ENCODE measurements at places on chromosomes 6 and 20. TPM values are rescaled to one million over a fixed set of nuclear protein-coding genes. Genes with fewer than 3 reads are reported as not detected.

ABHD16B gene
- not detected for total RNA-seq

FAM209B gene
- total RNA-seq = 0.45 TPM

ZGPAT gene
- total RNA-seq = 43.5 TPM

DNA sequence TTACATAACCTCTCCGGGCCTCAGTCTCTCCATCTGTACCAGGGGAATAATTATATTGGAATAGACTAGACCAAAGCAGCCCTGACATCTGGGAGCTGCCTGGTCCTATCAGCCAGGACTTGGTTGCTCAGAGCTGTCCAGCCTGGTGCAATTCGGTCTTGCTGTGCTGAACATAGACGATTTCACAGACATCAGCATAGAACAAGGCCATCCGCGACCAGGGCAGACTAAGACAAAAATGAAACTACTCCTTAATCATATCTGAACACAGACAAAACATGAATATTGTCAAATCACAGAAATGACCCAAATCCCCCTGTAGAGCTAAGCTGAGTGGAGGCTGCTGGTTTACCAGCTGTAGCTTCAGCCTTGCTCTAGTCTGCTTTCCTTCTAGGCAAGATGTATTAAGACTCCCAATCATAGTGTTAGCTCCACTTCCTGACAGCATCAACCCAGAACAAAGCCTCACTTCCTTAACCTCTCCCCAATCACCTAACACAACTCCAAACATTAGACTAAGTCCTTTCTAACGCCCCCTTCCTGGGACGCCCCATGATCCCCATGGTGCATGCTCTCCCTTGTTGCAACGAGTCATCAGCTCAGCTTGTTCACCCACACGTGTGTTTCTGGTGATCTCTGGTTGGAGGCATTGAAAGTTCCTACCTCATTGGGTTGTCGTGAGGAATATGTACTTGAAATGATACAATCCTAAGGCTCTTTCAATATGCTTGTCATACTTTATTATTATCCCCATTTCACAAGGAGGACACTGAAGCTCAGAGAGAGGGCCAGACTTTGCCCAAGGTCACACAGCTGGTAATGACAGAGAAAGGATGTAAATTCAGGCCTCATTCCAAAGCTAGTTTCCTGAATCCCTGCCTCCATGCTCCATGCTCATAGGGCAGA, 3.5 kb upstream of the MAPK13 start:
- no peak for DNase-seq

DNA sequence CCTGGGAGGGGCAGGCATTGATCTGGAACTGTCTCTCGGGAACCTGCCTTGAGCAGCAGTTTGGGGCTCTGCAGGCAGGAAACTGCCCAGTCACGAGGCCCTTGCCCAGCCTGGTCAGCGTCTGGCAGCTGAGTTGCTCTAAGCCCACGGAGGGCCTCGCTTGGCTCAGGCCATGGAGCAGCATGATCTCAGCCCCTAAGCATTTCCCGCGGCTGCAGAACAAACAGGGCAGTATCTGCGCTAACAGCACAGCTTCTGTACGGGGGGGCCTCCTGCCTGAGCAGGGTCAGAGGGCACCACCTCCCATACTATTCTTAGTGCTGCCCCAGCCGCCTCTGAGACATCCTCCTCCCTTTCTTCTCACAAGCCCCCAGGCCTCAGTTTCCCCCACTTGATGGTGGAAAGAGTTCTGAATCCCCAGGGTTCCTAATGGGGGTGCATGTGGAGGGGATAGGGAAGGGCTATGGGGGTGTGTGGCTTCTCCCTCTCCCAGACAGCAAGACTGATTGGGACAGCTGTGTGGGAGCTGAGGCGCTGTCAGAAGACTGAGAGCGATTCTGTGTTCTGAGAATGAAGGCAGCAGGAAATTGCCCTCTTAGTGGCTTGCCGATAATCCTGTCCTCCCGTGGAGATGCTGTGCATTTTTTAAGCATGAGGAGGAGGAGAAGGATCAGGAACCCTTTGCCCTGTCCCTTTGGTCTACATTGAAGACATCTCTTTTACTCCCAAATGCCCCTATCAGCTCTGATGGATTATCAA, 46.4 kb downstream of the MOCS1 start:
- DNase-seq = no peak

GRCh38 chr6:5234874-5235273, 25.9 kb downstream of the LYRM4 start:
- DNase-seq = no peak
